T-helper 17 cell (primary cell): ENCODE measurements at places on chromosomes 5 and 9. TPM values are rescaled to one million over a fixed set of nuclear protein-coding genes. Genes with fewer than 3 reads are reported as not detected.

- H3K4me3 ChIP-seq = no peak overlapping the region
- H3K36me3 ChIP-seq = no peaks in the 10 kb centered on the region
- H3K27ac ChIP-seq = no peak overlapping the region
- H3K4me1 ChIP-seq = peaks cover 2% of the 10 kb centered on the region
- H3K27me3 ChIP-seq = peaks cover 7% of the 10 kb centered on the region
- DNase-seq = no peak
These were observed 107.4 kb upstream of the LHFPL2 start for GRCh38 chr5:78755822-78756429.

GRCh38 chr9:90841213-90841612 lies 39.6 kb downstream of the SYK start:
- H3K27ac ChIP-seq = no peak overlapping the region
- H3K4me3 ChIP-seq = no peak overlapping the region
- H3K4me1 ChIP-seq = no peaks in the 10 kb centered on the region
- H3K27me3 ChIP-seq = no peaks in the 10 kb centered on the region

- H3K4me3 ChIP-seq = no peak overlapping the region
- DNase-seq = no peak
- H3K27me3 ChIP-seq = no peaks in the 10 kb centered on the region
- no peaks in the 10 kb centered on the region for H3K4me1 ChIP-seq
- peaks cover 12% of the 10 kb centered on the region for H3K36me3 ChIP-seq
These were observed 40.4 kb downstream of the CCL28 start for GRCh38 chr5:43371821-43372220.

GRCh38 chr5:125257057-125257972 lies 510.9 kb upstream of the ZNF608 start:
- no peak for DNase-seq
- H3K27me3 ChIP-seq = no peaks in the 10 kb centered on the region
- no peaks in the 10 kb centered on the region for H3K36me3 ChIP-seq
- H3K4me3 ChIP-seq = no peak overlapping the region
- no peak overlapping the region for H3K27ac ChIP-seq
- H3K4me1 ChIP-seq = no peaks in the 10 kb centered on the region

- H3K27me3 ChIP-seq = no peaks in the 10 kb centered on the region
- H3K27ac ChIP-seq = no peak overlapping the region
- H3K4me1 ChIP-seq = no peaks in the 10 kb centered on the region
- DNase-seq = no peak
- H3K36me3 ChIP-seq = no peaks in the 10 kb centered on the region
These were observed 232.1 kb downstream of the SH3GL2 start for GRCh38 chr9:17810728-17811571.

GRCh38 chr9:136572003-136572827 lies 26.4 kb upstream of the NOTCH1 start:
- H3K27ac ChIP-seq = no peak overlapping the region
- peaks cover 2% of the 10 kb centered on the region for H3K4me1 ChIP-seq
- DNase-seq = no peak
- no peak overlapping the region for H3K4me3 ChIP-seq

GRCh38 chr9:122107291-122107805 lies 14.2 kb upstream of the TTLL11 start:
- DNase-seq = no peak
- no peaks in the 10 kb centered on the region for H3K36me3 ChIP-seq
- peaks cover 4% of the 10 kb centered on the region for H3K4me1 ChIP-seq
- H3K27me3 ChIP-seq = peaks cover 8% of the 10 kb centered on the region
- no peak overlapping the region for H3K4me3 ChIP-seq

DNA sequence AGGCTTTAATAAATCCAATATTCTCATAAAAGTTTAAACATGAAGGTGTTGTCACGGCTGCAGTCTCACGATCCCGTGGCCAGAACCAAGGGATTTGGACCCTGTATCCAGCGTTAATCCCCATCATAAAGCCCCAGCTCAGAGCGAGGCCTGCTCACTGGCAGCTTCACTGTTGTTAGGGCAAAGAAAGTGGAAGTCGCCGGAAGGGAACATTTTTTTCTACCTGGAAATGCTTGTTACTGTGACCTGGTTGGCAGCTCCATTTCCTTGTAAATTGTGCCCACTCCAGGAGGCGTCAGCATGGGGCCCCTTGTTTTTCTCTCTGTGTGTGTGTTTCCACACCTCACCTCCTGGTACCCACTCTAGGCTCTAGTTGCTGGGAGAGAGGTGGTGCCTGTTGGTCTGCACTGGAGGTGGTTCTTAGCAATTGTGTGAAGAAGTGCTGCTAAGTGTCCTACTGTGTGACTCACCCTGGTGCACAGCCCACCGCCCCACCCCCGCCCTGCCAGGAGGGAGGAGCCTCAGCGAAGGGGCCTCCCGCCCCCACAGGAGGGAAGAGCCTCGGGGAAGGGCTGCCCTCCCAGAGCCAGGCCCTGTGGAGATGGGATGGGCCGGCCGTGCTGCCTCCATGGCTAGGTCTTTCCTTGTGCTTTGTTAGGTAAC lies 105.1 kb downstream of the EHMT1 start:
- H3K36me3 ChIP-seq = peaks cover 19% of the 10 kb centered on the region
- H3K4me3 ChIP-seq = peak overlapping the region; percentile 63
- H3K4me1 ChIP-seq = peaks cover 48% of the 10 kb centered on the region
- no peaks in the 10 kb centered on the region for H3K27me3 ChIP-seq
- H3K27ac ChIP-seq = peak overlapping the region; percentile 91
- DNase-seq = no peak

DNA sequence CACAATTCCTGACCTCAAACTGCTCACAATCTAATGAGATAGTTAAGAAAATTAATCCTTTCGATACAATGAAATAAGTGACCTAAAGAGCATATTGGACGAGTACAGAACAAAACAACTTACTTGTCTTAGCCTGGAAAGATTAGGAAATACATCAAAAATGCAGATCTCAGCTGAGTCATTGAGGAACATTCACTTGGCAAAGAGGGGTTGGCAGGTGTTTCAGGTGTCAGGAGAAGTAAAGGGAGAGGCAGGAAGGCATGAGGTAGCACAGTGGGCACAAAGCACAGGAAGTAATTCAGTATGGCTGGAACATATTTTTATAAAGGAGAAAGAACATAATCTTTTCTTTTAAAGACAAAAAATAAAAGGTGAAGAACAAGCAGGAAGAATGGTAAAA lies 628.8 kb upstream of the RGMB start:
- H3K4me1 ChIP-seq = no peaks in the 10 kb centered on the region
- no peak overlapping the region for H3K27ac ChIP-seq
- H3K36me3 ChIP-seq = no peaks in the 10 kb centered on the region
- DNase-seq = no peak

DNA sequence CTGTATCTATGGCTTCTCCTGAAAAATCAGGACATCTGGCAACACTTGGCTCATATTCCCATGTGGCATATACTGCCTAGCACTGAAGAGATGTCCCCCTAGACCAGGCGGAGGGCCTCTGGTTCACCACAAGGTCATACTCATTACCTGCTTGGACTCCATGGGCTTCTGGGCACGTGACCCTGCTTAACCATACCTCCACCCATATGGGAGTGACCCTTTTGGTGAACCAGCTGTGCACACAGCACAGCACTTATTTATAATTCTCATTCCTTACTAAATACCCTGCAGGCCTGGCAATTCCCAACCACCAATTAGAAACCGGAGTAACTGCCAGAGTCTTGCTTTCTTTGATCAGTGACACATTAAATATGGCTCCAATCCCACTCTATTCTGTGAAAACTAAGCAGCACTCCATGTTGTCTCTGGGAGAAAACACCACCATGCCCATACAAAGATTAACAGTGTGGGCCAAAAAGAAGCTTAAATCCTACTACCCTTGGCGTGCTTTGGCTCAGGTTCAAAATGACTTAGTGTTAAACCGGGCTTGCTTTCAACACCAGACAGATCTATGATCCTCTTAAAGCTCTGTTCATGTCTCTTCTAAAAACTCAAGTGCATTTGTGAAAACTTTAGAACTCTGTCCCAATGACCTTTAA lies 57.7 kb downstream of the MTMR12 start:
- H3K27ac ChIP-seq = no peak overlapping the region
- DNase-seq = no peak
- H3K36me3 ChIP-seq = peaks cover 8% of the 10 kb centered on the region
- H3K27me3 ChIP-seq = no peaks in the 10 kb centered on the region

DNA sequence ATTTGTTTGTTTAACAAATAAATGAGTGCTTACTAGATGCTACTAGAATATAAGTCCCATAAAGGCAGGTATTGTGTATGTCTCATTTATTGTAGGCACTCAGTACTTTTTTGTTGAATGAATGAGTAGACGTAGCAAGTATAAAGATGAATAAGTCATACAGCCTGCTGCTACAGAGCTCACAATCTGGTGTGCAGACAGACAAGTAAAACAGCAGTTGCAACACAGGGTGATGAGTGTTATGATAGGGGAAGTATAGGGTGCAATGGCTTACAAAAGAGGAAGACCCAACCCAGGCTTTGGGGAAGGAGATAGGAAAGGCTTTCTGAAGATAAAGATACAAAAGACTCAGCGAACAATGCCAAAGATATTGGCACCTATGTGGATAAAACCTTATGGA lies 47.7 kb downstream of the SH3RF2 start:
- H3K36me3 ChIP-seq = no peaks in the 10 kb centered on the region
- H3K4me1 ChIP-seq = no peaks in the 10 kb centered on the region
- no peak for DNase-seq
- no peak overlapping the region for H3K4me3 ChIP-seq
- peaks cover 13% of the 10 kb centered on the region for H3K27me3 ChIP-seq
- H3K27ac ChIP-seq = no peak overlapping the region

DNA sequence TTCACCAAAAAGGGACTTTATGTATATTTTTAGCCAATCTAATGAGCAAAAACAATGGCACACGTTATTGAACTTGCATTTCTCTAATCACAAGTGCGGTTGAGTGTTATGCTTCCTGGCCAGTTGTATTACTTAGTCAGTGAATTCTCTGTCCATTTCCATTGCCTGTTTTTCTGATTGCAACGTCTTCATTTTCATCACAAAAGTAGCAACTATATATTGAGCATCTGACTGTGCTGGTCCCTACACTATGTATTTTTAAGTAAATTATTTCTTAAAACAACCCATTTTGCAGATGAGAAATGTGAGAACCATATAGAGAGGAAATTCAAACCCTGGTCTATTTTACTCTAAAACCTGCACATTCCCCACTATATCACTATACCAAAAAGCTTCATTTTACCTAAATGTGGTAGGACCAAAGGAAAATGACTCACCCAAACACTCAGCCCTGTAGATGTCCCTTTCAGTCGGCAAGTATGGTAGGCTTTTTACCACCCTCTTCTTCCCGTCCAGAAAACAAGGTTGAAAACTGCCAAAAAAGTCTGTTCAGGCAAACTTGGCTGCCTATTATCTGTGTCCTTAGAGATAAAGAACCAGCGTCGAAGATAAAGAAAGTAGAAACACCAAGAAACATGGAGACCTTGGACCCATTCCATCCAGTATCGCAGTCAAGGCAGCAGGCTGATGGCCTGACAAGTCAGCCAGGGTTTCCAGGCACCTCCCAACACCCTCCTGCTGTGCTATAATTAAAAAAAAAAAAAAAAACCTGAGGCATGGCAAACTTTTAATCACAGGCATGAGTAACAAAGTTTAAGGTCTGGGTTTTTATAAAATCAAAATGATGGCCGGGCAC lies 18.8 kb upstream of the FAM13B start:
- peaks cover 12% of the 10 kb centered on the region for H3K4me1 ChIP-seq
- no peak overlapping the region for H3K27ac ChIP-seq
- no peak overlapping the region for H3K4me3 ChIP-seq
- H3K36me3 ChIP-seq = no peaks in the 10 kb centered on the region
- DNase-seq = no peak
- no peaks in the 10 kb centered on the region for H3K27me3 ChIP-seq

- no peaks in the 10 kb centered on the region for H3K4me1 ChIP-seq
- H3K4me3 ChIP-seq = no peak overlapping the region
- DNase-seq = no peak
- H3K27me3 ChIP-seq = peaks cover 12% of the 10 kb centered on the region
- no peak overlapping the region for H3K27ac ChIP-seq
These were observed 148.5 kb downstream of the BNC2 start for GRCh38 chr9:16721972-16722371.

DNA sequence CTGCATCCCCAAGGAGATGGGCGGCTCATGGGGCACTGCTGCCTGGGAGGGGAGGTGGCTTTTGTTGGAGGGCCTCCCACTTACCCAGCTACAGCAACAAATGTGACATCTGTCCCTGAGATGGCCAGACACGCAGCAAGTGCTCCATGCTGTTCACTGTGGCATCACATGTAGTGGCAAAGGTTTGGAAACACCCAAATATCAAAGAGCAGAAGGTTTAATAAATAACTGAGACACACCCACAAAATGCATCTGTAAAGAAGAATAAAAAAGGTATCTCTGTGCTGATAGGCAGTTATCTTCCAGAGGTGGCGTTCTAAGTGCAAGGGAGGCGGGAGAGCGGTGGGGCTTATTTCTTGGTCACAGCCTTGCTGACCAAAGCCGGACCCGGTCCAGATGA lies 23.3 kb upstream of the CLPTM1L start:
- peaks cover 16% of the 10 kb centered on the region for H3K27me3 ChIP-seq
- peaks cover 2% of the 10 kb centered on the region for H3K4me1 ChIP-seq
- H3K36me3 ChIP-seq = no peaks in the 10 kb centered on the region
- H3K27ac ChIP-seq = no peak overlapping the region
- no peak overlapping the region for H3K4me3 ChIP-seq

DNA sequence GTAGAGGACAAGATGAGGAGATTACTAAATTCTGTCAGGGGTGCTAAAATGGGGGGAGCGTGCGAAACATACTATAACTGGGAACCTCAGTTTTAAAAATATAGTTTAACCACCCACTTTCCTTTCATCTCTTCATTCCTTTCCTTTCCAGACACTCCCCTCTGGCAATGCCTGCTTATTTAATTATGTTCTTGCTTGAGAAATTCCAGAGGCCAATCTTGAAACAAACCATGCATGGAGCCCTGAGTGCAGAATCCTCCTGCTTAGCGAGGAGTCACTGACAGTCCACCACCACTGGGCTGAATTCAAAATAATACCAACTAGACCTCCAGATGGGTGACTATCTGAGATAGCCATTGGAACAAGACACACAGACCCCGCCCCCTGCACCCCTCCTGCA lies 29.7 kb upstream of the C9orf72 start:
- no peak overlapping the region for H3K4me3 ChIP-seq
- DNase-seq = no peak
- H3K27me3 ChIP-seq = peaks cover 10% of the 10 kb centered on the region
- H3K27ac ChIP-seq = no peak overlapping the region
- peaks cover 2% of the 10 kb centered on the region for H3K4me1 ChIP-seq
- no peaks in the 10 kb centered on the region for H3K36me3 ChIP-seq

GRCh38 chr9:121926351-121926801 lies 166.7 kb downstream of the TTLL11 start:
- peaks cover 5% of the 10 kb centered on the region for H3K27me3 ChIP-seq
- H3K27ac ChIP-seq = no peak overlapping the region
- H3K4me1 ChIP-seq = no peaks in the 10 kb centered on the region
- H3K36me3 ChIP-seq = no peaks in the 10 kb centered on the region

Gene MARCHF11
- total RNA-seq = not detected

Gene ADGRD2
- not detected for total RNA-seq

Gene LRRC70
- 5.8 TPM for total RNA-seq

Gene MAML1
- total RNA-seq = 28.4 TPM

Gene LTC4S
- total RNA-seq = 6.4 TPM

Gene PCDHA1
- not detected for total RNA-seq

Gene DIRAS2
- not detected for total RNA-seq

Gene ICE1
- total RNA-seq = 28.9 TPM
